ENCODE measurements at places on chromosomes 1 and 21. TPM values are rescaled to one million over a fixed set of nuclear protein-coding genes. Genes with fewer than 3 reads are reported as not detected.

Gene MPL
- 0.09 TPM for total RNA-seq

- H3K27me3 ChIP-seq: no peaks in the 10 kb centered on the region
- no peak for DNase-seq
- H3K4me1 ChIP-seq: no peaks in the 10 kb centered on the region
- H3K36me3 ChIP-seq: no peaks in the 10 kb centered on the region
- H3K4me3 ChIP-seq: no peak overlapping the region
These were observed 64.4 kb downstream of the HSPA13 start for GRCh38 chr21:14318578-14318977.

DNA sequence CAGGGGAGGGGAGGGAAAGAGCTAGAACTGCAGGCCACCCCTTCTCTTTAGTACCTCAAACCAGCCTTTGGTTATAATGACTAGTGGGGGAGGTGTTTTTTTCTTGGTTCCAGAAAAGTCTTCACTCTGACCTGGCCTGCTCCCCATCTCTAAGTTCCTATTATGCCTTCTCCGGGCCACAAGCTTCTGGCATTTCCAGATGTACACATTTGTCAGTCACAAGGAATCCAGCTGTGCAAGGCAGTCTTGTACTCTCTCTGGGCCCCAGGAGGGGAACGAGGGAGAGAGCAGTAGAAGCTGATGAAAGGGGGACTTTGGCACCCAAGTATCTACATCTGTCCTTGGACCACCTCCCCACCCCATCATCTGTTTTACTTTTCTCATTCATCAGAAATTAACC is 2.7 kb upstream of the FALEC start:
- H3K27me3 ChIP-seq: no peaks in the 10 kb centered on the region
- H3K4me3 ChIP-seq: no peak overlapping the region
- no peak for DNase-seq

Gene SH2D1B
- total RNA-seq: not detected

DNA sequence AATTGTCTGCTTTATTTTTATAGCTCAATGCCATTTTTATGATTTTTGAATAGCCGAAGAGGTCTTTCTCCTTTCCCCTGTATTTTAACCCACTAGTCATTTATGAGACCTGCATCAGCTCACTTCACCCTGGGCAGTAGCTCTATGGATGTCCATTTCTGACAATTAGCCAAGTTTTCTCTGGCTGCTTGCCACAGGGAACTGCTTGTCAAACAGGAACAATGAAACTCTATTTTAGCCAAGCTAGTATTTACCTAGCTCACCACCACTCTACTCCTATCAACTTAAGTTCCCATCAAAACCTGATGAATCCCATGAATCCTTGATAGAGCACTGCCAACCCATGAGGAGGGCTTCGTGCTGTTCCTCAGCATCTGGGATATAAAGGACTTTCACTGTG is 406.7 kb downstream of the RWDD3 start:
- H3K4me1 ChIP-seq: peaks cover 4% of the 10 kb centered on the region
- DNase-seq: no peak
- H3K27ac ChIP-seq: no peak overlapping the region
- no peak overlapping the region for H3K4me3 ChIP-seq
- no peaks in the 10 kb centered on the region for H3K36me3 ChIP-seq
- H3K27me3 ChIP-seq: no peaks in the 10 kb centered on the region

Gene ELK4
- 36.6 TPM for total RNA-seq

DNA sequence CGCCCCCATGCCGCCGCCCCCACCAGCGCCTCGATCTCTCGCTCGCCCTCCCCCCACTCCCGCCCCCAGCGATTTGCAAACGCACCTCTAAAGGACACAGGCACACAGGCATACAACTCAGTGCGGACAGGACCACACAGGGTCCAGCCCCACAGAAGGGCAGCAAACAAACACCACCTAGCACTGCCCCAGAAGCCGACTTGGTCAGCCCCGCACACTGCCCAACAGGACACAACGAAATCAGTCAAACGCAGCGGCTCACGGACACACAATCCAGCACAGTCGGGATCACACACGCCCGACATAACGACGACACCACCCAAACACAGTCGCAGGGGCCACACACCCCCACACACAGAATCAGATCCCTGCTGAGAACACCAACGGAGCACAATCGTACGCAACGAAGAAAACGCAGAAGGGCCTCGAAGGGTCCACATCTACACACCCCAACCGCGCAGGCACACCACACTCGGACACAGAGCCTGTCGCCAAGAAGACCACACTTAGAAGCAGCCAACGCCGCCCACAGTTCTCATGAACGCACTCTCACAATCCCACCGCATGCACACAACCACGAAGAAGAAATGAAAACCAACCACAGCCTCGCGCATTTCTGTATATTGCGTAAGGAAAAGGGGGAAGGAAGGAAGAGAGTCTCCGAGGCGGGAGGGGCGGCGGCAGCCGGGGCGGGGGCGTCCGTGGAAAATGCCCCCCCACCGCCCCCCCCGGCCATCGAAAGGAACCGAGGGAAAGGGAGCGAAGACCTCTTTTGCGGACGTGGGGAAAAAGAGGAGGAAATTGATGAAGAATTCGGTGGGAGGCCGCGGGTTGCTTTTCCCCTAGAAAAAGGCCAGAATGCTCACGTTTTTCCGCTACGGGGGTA is 481 bp downstream of the TAL1 start:
- peak; percentile 66 for DNase-seq
- peak overlapping the region; percentile 38 for H3K4me3 ChIP-seq
- H3K27ac ChIP-seq: no peak overlapping the region
- no peaks in the 10 kb centered on the region for H3K36me3 ChIP-seq
- H3K27me3 ChIP-seq: peaks cover 100% of the 10 kb centered on the region

Gene TNFAIP8L2
- not detected for total RNA-seq

GRCh38 chr1:66757722-66758240 is 5.5 kb downstream of the DYNLT5 start:
- H3K36me3 ChIP-seq: no peaks in the 10 kb centered on the region
- H3K27ac ChIP-seq: no peak overlapping the region
- H3K4me1 ChIP-seq: no peaks in the 10 kb centered on the region
- no peak for DNase-seq

GRCh38 chr1:233582439-233582838 is 31.5 kb upstream of the KCNK1 start:
- no peak for DNase-seq
- H3K4me1 ChIP-seq: no peaks in the 10 kb centered on the region
- no peak overlapping the region for H3K27ac ChIP-seq
- no peaks in the 10 kb centered on the region for H3K27me3 ChIP-seq
- H3K36me3 ChIP-seq: no peaks in the 10 kb centered on the region

Gene NTNG1
- 0.62 TPM for total RNA-seq

- no peaks in the 10 kb centered on the region for H3K27me3 ChIP-seq
- H3K36me3 ChIP-seq: no peaks in the 10 kb centered on the region
- DNase-seq: peak; percentile 86
- no peak overlapping the region for H3K27ac ChIP-seq
- H3K4me3 ChIP-seq: no peak overlapping the region
These were observed 5.0 kb upstream of the CHI3L2 start for GRCh38 chr1:111222308-111223125.

GRCh38 chr1:99675292-99675691 is 29.4 kb downstream of the PALMD start:
- DNase-seq: no peak
- H3K36me3 ChIP-seq: no peaks in the 10 kb centered on the region
- H3K27ac ChIP-seq: no peak overlapping the region
- H3K4me1 ChIP-seq: peaks cover 9% of the 10 kb centered on the region

DNA sequence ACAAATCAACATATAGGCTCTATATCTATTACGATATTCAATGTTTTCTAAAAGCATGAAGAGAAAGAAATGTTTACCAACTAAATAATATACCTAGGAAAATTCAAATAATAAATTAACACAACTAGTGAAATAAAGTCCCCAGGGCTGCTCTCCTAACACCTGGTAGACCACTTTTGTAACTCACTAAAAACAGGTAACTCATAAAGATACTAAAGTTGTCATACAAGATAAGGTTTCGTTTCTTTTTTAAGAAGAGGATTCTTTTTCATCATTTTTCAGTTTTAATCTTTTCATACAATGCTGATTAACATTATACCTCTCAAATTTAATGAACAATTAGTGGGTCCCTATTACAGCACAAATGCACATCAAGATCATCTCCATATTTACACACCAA is 99.0 kb downstream of the ZZZ3 start:
- H3K4me3 ChIP-seq: no peak overlapping the region
- no peaks in the 10 kb centered on the region for H3K4me1 ChIP-seq
- no peaks in the 10 kb centered on the region for H3K27me3 ChIP-seq
- H3K36me3 ChIP-seq: peaks cover 27% of the 10 kb centered on the region

DNA sequence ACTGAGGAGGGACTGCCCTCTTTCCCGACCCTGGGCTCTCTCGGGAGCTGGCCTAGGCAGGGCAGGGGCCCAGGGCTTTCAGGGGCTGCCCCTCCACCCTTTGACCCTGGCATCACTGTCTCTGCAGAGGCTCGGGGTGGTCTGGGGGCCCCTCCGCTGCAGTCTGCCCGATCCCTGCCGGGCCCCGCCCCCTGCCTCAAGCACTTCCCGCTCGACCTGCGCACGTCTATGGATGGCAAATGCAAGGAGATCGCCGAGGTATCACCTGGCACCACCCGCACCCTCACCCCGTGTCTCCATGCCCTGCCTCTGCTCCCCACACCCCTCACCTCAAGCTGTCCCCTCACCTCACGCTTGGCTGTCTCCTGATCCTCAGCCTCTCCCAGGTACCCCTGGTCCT is 5.5 kb downstream of the AMPD2 start:
- H3K4me3 ChIP-seq: no peak overlapping the region
- no peak overlapping the region for H3K27ac ChIP-seq
- no peaks in the 10 kb centered on the region for H3K36me3 ChIP-seq
- peaks cover 4% of the 10 kb centered on the region for H3K4me1 ChIP-seq
- no peak for DNase-seq

GRCh38 chr21:37461479-37461878 is 94.9 kb downstream of the DYRK1A start:
- H3K36me3 ChIP-seq: no peaks in the 10 kb centered on the region
- DNase-seq: no peak
- peak overlapping the region; percentile 72 for H3K27ac ChIP-seq
- peak overlapping the region; percentile 5 for H3K4me3 ChIP-seq
- H3K27me3 ChIP-seq: no peaks in the 10 kb centered on the region

DNA sequence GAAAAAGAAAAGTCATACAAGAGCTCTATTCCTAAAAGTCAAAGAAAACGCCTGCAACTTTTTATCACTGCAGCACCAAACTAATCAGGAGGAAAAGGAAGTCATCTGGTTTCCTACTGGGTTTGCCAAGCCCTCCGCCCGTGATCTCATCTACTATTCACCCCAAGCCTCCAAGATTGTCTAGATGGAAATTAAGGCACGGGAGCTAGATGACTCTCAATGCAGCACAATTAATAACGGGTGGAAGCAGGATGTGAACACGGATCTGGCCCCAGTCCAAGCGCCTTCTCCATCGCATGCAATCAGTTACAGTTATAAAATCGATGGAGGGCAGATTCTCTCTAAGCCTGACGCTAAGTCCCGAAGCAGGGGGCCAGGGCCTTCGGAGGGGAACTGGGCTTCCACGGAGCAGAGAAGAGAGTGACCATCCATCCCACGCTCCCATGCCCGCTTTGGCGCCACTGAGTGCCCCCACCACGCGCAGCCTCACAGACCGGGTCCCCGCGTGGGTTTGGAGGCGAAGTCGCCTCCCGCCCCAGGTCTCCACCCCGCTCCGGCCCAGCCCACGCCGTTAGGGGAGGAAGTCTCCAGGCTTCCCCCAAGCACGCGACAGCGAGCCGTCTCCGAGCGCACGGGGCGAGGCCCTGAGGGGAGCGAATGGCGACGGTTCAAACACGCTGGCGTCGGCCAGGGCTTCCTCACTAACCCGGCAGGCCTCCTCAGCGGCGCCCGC is 1.8 kb downstream of the HSF2BP start:
- DNase-seq: no peak
- no peaks in the 10 kb centered on the region for H3K36me3 ChIP-seq
- H3K4me3 ChIP-seq: no peak overlapping the region

Gene ANGPTL3
- not detected for total RNA-seq

DNA sequence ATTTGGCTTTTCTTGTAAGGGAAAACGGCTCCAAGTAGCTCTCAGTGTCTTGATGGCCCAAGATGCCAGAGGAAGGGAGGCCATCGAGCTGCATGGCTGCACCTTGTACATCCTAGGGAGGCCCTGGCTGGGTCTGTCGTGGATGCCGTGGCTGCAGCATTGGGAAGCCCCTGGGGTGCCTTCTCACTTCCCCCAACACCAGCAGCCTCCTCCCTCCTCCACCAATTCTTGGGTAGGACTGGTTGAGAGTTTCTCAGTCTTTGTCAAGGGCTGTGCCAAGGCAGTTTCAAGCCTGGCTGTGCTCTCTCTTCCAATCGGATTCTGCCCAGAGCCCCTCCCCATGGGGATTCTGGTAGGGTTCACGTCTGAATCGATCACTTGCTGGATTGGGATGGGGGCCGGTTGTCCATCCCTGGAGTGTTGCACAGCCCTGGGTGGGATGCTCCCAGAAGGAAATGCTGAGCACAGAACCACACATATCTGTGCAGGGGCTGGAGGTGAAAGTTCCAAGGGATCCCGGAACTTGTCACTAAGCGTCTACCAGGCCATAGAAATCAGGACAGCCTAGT is 14.0 kb upstream of the SPSB1 start:
- H3K27me3 ChIP-seq: no peaks in the 10 kb centered on the region
- H3K27ac ChIP-seq: no peak overlapping the region
- DNase-seq: no peak
- H3K36me3 ChIP-seq: no peaks in the 10 kb centered on the region
- H3K4me1 ChIP-seq: peaks cover 4% of the 10 kb centered on the region

Measured in neural progenitor cell (in vitro differentiated cells).